ENCODE measurements at places on chromosomes 3 and 15. TPM values are rescaled to one million over a fixed set of nuclear protein-coding genes. Genes with fewer than 3 reads are reported as not detected.

DNA sequence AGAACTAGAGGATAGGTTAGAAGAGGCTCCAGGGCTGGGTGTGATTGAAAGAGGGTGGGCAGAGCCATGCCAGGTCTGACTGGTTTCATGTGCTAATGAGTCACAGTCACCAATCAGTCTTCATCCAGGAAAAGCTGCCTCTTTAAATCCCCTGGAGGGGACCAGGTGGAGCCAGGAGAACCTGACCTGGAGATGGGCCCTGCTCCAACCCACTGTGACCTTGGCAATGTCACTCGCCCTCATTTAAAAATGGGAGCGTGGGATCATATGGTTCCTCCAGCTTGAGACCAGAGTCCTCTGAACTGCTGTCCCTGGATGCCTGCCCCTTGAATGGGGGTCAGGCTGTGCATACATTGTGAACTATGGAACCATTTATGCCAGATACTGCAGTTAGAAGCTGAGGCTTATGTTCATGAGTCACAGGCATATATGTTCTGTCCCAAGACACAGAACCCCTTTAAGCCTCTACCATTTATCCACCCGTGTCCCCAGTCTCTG is 23.0 kb downstream of the HES1 start:
- DNase-seq: no peak

DNA sequence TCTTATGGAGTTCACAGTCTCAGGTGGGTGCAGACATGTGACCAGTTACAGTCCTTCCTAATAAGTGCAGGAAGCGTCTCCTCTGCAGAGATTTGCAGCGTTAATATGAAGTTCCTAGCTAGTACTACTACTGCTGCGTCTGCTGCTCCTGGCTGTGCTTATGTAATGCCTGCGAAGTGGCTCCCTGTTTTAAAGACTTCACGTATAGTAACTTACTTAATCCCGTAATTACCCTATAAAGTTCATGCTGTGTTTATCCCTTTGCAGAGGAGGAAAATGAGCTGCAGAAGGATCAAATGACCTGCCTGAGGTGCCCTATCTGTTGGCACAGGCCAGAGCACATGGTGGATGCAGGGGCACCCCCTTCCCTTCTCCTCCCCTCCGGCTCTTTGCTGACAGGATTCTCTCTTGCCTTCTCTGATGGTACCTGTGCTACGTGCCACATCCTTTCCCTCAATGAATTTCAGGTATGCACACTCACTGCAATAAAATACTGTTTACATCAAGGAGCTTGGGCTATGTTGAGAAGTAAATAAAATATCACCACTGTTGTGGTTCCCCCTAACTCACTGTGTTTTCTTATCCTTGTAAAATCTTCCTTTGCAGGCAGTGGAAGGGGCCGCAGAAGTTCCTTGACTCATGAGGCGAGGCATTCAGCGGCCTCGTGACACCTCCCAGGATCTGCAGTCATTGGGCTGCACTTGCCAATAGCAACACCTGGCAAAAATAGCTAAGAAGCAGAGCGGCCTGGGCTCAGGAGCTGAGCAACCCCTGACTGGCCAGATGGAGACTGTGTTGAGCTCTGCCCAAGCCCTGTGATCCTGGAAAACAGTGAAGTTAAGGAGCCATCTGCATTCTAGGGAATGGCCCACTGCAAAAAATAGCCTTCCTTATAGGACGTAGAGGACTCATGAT is 188.9 kb upstream of the ATP10A start:
- DNase-seq: peak; percentile 82

Gene KLHL6
- total RNA-seq: 1.1 TPM

DNA sequence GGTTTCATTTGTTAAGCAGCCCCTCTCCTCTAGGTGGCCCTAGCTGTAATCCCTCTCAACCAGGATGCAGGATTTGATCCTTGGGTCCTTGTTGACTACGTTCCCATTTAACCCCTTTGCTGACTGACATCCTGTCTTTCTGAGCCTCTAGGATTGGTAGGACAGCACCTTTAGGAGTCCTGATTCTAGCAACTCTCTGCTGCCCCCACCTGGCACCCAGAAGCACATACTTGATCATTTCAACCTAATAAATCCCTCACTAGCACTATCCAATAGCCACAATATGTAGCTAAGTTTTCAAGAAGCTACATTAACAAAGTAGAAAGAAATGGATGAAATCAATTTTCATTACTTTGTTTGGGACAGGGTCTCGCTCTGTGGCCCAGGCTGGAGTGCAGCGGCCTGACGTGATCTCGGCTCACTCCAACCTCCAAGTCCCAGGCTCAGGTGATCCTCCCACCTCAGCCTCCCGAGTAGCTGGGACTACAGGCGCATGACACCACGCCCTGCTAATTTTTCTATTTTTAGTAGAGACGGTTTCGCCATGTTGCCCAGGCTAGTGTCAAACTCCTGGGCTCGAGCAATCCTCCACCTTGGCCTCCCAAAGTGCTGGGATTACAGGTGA is 28.3 kb downstream of the RSL24D1 start:
- DNase-seq: no peak

- no peak for DNase-seq
Observed at GRCh38 chr3:189229196-189229828, 57.5 kb downstream of the TPRG1 start.

DNA sequence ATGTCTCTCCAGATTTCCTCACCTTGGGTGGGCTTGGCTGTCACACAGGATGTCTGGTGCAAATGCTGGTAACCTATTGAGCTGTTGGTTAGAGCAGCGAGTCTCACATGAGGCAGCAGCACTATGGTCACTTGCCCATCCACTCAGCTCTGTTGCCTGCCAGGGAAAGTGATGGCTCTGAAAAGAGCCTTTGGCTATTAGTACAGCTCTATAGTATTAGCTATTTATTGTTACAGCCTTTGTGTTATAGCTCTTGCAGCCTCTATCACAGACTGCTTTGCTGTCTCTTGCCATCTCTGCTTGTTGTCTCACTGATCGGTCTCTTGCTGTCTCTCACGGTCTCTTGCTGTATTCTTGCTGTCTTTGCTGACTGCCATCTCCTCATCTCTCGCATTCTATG is 114.3 kb downstream of the MFSD1 start:
- no peak for DNase-seq

DNA sequence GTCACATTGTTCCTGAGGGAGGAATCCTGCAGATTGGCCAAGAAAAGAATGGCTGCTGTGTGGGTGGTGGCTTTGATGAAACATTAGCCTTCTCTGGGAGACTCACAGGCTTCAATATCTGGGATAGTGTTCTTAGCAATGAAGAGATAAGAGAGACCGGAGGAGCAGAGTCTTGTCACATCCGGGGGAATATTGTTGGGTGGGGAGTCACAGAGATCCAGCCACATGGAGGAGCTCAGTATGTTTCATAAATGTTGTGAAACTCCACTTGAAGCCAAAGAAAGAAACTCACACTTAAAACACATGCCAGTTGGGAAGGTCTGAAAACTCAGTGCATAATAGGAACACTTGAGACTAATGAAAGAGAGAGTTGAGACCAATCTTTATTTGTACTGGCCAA is 6.1 kb downstream of the PTX3 start:
- no peak for DNase-seq

GRCh38 chr3:52319921-52320595 is 3.9 kb downstream of the DNAH1 start:
- DNase-seq: no peak

DNA sequence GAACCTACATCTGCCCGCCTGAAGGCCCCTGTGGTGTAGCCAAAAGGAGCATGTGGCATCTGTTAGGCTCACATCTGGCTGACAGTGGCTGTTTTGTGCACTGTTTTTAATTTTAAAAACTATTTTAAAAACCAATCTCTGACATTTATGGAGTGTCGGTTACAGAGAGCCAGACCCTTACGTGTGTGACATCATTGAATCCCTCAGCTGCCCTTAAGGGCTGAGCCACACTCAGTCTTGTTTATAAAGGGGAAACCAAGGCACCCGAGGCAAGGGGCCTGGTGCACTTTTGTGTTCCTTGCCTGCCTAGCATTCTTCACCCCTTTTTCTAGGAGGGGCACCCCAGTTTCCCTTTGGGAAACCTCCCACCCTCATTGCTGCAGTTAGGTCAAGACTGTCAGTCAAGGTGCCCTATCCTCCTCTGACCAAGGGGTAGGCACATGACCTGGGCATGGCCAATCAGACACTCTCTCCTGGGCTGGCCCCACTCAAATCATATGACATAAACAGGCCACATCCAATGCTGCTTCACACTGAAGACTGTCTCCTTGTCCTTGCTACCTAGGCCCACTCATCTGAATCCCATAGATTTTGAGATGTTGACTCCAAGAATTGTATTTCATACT is 105.3 kb downstream of the LSM3 start:
- no peak for DNase-seq

DNA sequence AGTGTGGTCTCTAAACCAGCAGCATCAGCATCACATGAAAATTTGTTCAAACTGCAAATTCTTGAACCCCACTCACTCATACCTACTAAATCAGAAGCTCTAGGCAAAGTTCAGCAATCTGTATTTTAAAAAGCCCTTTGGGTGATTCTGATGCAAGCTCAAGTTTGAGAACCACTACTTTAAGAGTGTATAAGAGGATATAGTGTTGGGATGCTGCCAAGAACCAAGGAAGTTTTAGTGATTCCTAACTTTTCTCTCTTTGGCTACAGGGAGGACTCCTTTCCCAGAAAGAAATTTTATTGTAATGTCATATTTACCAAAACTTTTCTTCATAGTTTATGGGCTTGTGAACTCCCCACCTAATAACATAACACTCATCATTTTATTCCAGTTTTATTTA is 422.2 kb downstream of the TBC1D5 start:
- no peak for DNase-seq

Gene HYAL3
- total RNA-seq: 8.3 TPM

GRCh38 chr3:17489139-17489538 is 253.3 kb downstream of the TBC1D5 start:
- DNase-seq: no peak

DNA sequence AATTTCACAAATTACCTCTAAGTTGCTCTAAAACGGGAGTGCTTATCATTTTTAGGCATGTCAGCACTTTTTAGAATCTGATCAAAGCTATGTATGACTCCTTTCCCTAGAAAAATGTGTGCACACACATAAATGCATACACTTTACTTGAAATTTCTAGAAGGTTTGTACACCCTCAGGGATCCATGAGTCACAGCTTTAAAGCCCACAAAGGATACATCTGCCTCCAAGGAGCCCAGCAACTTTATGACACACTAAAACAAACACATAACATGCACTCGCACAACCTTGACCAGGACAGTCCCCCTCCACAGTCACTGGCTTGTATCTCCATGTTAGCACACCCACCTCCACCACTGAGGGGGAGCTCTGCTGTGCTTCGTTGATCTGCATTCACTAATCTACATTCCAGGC is 722.0 kb upstream of the CFAP20DC start:
- DNase-seq: no peak

DNA sequence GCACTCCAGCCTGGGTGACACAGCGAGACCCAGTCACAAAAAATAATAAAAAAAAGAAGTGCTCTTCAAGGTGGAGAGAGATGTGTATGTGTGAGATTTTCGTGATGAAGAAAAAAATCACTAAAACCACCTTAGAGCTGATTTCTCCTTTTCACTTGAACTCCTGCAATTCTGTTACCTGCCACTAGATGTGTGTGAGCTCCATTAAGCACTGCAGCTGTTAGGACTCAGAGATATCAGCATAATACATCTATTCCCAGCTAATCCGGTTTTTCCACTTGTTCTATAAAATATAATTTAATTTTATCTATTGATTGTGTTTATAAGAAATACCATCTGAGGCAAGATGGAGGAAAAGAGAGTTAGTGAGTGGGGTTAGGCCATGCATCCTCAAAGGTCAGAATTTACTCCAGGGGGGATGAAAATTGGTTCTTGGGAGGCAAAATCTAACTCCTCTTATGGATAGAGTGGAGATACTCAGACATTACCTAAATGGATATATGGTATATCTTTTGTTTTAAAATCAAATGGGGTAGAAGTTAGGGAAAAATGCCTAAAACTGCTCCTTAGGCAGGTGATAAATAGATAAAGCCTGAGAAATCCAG is 152.7 kb downstream of the IL20RB start:
- no peak for DNase-seq

GRCh38 chr15:88302373-88302772 is 45.8 kb upstream of the NTRK3 start:
- no peak for DNase-seq

Gene VEPH1
- 0.82 TPM for total RNA-seq

Gene ACKR4
- 5.0 TPM for total RNA-seq

Gene GOLGA8M
- 0.27 TPM for total RNA-seq

DNA sequence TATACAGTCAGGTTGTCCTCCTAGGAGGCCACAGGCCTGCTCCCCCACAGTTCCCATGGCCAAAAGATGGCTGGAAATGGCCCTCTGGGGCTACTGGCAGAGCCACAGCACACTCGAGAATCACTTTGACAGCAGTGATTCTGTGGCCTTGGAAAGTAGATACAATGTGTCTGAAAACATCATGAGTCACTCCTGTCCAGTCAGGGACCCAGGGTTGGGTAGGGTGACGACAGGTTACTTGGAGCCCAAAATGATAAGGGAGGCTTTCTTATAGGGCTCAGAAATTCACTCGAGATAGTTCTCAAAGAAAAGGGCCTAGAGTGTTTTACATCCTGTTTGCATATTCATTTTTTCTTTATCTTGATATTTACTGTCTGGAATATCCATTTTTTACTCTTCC is 24.3 kb downstream of the MRPS25 start:
- DNase-seq: no peak

DNA sequence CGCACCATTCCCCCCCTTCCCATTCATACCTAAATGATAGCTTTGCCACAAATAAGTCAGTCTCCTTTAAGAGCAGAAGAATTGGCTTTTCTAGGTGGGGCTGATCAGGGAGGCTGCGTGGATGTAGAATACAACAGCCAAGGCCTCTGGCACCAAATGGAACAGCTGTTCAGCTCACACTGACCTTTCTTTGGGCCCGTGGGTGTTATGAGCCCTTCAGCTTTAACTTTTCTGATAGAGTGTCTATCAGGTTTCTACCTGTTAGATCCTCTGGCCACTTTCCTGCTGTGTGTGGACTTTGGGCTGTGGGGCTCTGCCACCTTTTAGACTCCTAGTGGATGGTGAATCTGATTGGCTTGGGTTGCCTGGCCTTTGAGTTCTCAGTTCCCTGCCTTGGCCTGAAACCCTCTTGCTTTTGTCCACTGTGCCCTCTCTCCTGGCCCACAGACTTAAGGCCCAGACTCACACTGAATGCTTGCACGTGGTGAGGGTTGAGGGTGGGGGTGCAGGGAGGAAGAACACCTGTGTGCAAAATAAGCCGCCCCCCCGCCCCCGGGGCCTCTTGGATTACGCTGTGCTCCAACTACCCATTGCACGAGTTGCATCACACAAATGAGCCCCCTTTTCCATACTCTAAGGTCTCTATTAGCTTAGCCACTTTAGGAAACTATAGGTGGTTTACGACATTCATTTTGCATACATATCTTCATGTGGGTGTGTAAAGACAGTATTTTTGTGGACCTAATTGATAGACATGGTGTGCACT is 1.3 kb upstream of the RFX7 start:
- no peak for DNase-seq

All from sigmoid colon (tissue), 7 donors.